ENCODE measurements at places on chromosomes 3 and 15.
A peak's percentile ranks its signal among the peaks of the same experiment; 100 is the strongest.

DNA sequence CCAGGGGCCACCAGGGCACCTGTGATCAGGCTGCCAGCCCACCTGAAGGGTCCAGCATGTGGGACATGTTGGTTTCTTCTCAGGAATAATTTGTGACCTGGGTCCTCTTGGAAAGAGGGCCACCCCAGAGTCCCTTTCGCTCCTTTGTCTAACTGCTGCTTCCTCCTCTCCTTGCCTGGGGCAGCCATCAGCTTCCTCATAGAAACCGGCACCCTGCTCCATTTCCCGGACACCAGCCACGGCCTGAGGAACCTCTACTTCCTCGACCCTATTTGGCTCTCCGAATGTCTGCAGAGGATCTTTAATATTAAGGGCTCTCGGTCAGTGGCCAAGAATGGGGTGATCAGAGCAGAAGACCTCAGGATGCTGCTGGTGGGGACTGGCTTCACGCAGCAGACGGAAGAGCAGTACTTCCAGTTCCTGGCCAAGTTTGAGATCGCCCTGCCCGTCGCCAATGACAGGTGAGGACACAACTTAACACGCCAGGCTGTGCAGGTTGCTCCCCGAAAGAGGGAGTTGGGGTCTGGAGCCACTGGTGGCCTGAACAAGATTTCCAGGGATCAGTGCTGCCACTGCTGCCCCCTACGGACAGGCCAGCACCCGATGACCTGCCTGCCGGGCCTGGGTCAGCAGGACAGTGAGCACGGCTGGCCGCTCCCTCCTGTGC is 109.7 kb downstream of the LRRK1 start:
- no peak for DNase-seq

DNA sequence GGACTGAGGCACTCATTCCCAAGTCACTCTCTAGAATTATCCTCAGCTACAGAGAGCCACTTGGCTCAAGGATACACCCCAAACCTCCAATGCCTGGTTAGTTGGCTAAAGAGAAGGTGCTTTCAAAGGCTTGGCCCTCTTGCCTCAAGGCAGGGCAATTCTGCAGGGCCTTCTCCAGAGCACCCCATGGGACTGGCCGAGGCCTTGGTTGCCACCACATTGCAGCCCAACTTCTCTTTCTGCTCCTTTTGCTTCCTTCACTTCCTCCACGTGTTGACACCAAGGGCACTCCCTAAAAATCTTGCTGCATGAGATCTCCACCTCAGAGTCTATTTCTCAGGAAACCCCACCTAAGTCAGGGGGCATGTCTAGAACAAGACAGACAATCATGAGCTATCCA is 36.7 kb downstream of the MEGF11 start:
- no peak for DNase-seq

GRCh38 chr15:34339946-34340345 is 2.4 kb upstream of the SLC12A6 start:
- DNase-seq = no peak

GRCh38 chr15:57685306-57686095 is 21.0 kb upstream of the POLR2M start:
- DNase-seq = no peak

DNA sequence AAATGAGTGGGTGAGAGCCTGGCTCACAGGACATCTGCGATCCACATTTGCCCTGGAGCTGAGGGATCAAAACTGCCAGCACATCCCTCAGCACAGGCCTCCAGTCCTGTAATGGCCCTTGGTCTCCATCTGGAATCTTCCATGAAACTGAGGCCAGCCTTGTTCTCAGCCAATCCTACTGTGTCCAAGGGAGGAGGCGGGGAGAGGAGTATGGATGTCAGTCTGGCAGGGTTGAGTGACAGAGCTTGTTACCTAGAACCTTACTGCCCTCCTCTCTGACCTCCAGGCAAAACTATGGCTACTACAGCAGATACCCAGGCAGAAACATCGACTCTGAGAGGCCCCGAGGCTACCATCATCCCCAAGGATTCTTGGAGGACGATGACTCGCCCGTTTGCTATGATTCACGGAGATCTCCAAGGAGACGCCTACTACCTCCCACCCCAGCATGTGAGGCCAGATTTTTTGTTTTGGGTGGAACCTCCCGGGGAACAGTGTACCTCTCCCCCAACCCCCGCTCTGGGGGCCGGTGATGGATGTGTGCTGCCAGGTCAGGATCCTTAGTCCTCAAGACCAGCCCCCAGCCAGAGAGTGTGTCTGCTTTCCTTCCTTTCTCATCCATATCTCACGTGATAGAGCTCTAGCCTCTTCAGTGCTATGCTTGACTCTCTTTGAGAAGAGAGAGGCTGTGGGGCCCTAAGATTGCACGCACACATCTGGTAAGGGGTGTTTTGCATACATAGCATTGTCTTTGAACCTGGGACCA is 41.3 kb downstream of the CHDH start:
- peak; percentile 81 for DNase-seq

- no peak for DNase-seq
Measured at GRCh38 chr15:68354923-68355322, 77.0 kb downstream of the ITGA11 start.

- no peak for DNase-seq
Measured at GRCh38 chr3:151584566-151584965, 123.7 kb upstream of the IGSF10 start.

- DNase-seq = peak; percentile 71
Measured at GRCh38 chr15:41772720-41773331, 1.5 kb upstream of the MAPKBP1 start.

- no peak for DNase-seq
Measured at GRCh38 chr3:42180901-42181300, 85.1 kb downstream of the CCK start.

- DNase-seq = no peak
Measured at GRCh38 chr15:31129769-31130303, 28.3 kb upstream of the TRPM1 start.

DNA sequence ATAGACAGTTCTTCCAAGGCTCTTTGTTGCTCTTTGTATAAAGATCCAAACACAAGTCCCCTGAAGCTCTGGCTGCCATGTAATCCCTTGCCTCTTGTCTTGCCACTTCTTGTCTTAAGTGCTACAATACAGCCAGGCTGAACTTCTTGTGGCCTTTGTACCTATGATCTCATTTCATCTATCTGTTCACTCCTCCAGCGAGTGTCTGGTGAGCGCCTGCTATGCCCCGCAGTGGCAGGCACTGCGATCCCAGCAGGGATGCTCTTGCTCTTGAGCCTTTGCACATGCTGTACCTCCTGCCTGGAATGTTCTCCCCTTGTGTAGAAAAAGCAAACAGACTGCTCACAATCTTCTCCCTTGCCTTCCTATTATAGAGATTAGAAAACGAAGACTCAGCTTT is 81.9 kb upstream of the ADPGK start:
- no peak for DNase-seq

DNA sequence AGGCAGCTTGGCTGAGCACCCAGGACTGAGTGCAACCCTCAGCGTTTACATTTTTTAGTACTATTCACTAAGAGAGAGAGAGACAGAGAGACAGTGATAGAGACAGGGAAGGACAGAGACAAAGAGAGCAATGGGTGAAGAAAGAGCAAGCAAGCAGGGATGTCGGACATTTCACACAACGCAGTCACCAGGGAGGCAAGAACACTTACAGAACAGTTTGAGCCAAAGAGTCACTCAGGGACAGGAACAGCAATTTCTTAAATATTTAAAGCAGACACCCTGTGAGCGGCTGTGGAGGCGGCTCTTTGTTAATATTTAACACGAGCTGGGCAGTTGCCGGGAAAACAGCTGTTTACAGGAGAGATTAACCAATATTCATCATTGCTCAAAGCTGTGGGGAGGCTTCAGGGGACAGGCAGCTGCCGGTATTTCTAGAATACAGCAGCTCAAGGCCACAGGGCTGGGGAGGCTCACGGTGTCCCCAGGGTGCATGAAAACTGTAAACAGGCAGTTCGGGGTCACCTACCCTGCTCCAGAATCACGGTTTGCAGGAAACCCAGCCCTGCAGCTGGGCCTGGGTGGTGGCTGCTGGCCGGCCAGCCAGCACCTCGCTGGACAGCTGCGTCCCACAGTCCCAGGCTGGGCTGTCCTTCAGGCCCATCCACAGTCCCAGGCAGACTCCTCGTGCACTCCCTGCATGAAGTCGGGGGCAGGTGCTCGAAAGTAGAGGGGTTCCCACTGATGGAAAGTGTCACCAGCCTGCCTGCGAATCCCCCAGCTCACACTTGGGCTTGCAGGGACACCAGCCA is 38.8 kb upstream of the PCSK6 start:
- DNase-seq = no peak

- no peak for DNase-seq
Measured at GRCh38 chr3:10462641-10463532, 42.5 kb downstream of the ATP2B2 start.

DNA sequence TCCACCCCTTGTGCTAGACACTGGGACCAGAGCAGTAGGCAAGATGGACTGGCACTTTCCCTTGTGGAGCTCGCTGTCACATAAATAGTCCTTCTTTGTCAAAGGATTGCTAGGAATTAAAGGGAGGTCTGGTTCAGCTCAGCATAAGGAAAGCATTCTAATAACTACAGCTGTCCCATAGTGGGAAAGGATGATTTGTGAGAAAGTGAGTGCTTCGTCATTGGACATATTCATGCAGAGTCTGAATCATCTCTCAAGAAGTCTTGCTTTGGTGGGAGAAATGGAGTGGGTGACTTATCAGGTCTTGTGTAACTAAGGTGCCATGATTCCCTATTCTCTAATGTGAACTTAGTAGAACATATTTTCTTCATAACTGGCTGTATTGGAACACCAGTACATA is 14.7 kb downstream of the PPARG start:
- DNase-seq = no peak

DNA sequence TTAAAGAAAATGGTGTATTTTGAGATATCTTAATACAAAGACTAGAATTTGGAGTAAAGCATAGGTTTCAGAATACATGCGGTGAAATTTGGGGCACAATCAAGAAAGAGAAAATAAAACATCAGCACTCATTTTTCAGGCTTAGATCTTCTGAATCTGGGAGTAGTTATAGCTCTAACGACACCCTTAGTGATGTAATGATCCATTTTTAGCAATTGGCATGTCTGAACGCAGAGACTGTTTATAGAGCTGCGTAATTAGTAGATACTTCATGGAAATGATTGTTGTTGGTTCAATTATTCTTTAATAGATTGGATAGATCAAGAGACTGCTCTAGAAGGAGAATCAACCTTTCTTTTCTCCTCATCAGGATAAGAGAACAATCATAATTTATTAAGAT is 47.5 kb upstream of the SNRK start:
- DNase-seq = no peak

DNA sequence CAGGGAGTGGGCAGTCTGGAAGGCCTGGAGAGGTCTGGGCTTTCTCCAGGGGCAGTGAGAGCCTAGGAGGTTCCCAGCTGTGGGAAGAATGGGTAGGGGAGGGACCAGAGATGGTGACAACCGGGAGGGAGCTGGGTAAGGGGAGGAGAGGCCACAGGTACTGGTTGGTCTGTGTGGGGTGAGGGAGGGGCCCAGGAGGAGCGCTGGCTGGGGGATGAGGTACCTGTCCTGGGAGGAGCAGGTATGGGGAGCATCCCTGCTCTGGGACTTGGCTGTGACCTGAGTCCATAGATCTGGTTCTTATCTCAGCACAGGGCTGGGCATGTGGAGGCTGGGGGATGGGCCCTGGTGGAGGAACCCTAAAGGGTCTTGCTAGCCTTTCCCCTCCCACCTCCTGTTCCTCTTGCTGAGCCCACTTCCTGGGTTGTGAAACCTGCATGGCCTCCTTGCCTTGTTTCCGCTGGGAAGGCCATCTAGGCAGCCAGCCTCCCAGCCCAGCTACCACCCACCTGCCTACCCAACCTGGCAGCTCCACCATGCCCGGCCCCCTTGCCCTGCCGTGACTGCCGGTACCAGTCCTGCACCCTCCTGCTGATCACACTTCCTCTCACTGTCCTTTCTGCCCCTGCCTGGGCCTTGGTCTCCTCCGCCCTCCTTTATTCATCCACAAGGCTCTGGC is 11.0 kb downstream of the PRKCD start:
- no peak for DNase-seq

DNA sequence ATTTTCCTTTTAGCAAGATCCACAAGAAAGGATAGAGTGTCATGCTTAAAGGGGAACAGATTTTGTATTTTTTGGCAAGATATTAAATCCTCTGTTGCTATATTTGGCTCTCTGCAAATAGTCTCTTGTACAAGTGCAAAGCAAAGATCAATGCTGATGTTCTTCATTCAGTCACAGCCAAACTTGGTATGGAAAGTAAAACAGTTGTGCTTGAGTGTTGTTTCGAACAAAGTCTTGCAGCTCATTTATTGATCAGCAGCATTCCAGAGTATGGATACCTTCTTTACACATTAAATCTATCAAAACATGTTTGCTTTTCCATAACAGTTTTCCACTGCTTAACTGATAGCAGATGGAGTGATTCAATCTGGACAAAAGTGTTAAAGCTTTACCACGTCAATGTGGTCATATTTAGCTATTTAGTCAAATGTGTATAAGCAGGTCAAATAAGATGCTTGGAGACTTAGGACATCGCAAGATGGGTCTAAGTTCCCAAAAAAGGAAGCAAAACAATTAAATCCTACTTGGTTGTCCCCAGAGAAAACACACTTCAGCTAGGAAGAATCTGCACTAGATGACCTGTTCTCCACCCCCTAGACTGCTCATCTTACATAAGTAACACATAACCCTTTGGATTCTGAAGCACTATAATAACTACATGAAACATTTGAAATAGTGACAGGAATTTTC is 52.4 kb downstream of the VGLL3 start:
- DNase-seq = peak; percentile 22
